ENCODE measurements at places on chromosomes 1 and 21.

DNA sequence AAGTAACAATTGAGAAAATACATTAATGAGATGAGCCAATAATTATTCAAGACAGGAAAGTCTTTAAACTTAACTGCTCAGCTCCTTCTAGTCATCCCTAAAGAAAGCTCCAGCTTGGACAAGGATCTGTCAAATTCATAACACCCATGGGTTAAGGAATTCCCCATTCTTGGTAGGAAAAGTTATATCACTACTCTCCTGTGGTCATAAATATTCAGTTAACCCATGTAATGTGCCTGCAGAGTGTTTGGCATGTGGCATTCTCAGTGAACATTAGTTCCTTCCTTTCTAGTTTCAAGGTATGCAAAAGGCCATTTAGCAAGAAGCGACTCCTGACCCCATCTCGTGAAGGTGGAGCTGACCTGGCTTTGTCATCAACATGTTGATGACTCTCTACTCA lies 76.7 kb upstream of the VCAM1 start:
- DNase-seq, result no peak

DNA sequence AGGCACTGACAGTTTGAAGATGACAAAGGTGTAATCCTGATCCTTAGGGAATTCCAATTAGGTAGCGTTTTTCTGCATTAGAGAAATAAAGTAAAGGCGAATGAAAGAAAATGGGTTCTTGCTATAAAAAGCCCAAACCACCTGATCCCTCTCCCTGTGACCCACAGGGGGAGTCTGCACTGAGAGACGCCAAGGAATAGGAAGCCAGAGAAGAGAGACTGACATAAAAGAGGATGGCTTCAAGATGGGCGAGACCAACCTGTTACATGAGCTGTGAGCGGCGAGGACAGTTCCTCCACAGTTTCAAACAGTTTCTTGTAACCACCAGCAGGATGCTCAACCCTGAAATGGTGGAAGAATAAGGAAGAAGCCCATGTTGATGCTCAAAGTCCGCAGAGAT lies 1.4 kb downstream of the RPE65 start:
- DNase-seq, result no peak

GRCh38 chr1:227917081-227917950 lies 30.4 kb downstream of the WNT9A start:
- DNase-seq, result no peak

GRCh38 chr1:9315411-9316079 lies 22.9 kb downstream of the SPSB1 start:
- peak; percentile 55 for DNase-seq

- no peak for DNase-seq
Measured at GRCh38 chr1:155012026-155012546, 9.5 kb downstream of the ZBTB7B start.

DNA sequence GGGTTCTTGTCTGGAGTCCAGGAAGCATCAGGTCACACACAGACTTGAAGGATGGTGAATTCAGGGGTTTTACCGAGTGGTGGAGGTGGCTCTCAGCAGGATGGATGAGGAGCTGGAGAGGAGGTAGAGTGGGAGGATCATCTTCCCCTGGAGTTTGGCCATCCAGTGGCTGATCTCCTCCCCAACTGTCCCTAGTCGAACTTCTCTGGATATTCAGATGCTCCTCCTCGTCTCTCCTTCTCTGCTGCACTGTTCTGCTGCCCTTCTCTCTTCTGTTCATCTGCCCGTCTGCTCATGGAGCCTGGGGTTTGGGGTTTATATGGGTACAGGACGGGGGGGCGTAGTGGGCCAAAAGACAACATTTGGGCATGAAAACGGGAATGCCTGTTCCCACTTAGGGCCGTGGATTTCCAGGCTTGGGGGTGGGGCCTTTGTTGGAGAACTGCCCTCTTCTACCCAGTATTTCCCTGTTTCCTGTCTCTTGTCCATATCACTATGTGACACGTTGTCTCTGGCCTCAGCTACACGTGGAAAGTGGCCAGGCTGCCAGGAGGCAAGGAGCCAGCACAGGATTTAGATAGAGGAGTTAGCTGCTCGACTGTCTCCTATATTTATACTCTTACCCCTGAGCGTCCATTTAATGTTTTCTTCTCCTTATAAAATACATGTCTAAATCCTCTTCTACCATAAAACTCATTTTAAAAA lies 76.7 kb downstream of the SIPA1L2 start:
- no peak for DNase-seq

GRCh38 chr1:30907481-30908315 lies 860 bp downstream of the SDC3 start:
- no peak for DNase-seq

DNA sequence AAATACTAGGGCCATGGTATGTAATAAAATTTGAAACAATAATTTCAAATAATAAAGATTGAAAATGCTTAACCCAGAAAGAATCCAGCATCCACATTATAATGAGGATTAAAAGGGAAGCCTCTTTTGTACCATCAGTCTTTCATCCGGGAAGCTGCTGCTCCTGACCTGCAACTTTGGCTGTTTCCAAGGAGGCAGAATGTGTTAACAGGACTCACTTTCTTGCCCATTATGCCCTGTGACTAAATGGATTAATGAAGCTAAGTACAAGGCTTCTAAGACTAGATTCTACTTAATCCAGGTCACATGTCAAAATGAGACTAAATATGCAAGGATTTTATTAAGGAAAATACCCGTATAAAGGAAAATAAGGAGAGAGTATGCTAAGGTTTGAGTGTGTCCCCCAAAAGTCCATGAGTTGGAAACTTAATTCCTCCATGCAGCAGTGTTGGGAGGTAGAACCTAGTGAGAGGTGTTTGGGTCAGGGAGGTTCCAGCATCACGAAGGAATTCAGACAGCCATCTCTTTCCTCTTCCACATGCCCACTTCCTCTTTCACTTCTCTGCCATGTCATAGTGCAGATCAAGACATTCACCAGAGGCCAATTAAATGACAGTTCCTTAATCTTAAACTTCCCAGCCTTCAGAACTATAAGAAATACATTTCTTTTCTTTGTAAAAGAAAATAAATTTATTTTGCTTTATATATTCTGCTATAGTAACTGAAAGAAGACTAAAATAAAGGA lies 27.7 kb downstream of the FMO2 start:
- no peak for DNase-seq

DNA sequence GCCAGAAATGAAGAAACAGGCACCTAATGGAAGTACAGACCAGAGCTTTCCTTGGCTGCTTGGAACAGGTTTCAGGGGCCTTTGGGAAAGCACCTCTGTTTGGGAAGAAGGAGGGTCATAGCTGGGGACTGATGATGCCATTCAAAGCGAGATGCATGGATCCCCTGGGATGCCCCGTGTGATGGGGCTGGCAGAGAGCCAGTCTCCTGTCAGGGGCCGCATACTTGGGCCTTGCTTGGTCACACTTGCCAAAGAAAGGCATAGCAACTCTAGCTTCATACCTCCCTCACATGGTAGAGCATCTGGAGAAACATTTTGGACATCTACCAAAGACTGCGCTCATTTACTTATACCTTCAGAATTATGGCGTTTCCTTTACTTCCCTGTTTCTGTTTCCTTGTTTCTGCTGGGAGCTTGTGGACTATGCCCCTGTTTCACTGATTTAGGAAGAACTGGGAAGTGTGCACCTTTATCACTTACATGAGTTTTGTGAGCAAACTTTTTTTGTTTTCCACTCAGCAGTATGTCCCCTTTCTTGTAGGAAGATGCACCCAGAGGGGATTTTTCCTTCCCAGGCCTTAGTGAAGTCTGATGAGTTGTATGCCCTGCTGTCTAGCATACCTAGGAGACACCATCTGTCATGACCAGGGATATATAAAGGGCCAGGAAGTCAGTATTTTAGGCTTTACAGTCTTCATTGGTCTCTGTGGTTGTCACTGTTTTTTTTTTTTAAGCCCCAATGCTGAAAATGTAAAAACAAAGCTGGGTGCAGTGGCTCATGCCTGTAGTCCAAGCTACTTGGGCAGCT lies 19.8 kb upstream of the ST3GAL3 start:
- DNase-seq, result no peak

GRCh38 chr1:48414264-48414663 lies 57.7 kb downstream of the SPATA6 start:
- no peak for DNase-seq

DNA sequence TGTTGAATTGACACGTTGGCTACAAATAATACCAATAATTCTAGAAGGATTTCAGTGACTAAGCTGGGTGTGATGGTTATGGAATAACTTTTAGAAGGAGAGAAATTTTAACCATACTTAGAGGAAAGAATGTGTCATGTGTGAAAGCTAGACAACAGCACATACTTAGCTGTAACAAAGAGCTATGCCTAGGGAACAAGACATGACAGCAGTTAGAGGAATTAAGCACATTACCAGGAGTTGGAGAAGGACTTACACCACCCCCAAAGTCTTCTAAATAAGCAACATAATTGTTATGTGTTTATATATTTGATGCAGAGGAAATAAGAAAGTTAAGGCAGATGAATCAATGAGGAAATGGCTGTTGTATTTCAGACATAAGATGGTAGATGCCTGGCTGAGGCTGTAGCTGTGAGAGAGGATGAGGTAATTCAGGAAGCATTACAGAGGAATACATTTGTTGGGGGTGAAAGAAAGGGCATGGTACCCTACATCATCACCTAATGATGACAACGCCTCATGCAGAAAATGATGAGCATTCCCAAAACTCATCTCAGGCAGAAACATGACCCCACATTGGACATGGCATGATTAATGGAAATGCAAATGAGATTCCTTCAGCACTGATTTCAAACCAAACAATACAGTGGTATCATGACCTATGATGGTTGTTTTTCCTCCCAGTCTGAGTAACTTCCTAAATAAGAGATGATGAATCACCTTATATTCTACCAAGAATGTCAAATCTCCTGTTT lies 211.5 kb downstream of the LHX8 start:
- DNase-seq, result no peak

DNA sequence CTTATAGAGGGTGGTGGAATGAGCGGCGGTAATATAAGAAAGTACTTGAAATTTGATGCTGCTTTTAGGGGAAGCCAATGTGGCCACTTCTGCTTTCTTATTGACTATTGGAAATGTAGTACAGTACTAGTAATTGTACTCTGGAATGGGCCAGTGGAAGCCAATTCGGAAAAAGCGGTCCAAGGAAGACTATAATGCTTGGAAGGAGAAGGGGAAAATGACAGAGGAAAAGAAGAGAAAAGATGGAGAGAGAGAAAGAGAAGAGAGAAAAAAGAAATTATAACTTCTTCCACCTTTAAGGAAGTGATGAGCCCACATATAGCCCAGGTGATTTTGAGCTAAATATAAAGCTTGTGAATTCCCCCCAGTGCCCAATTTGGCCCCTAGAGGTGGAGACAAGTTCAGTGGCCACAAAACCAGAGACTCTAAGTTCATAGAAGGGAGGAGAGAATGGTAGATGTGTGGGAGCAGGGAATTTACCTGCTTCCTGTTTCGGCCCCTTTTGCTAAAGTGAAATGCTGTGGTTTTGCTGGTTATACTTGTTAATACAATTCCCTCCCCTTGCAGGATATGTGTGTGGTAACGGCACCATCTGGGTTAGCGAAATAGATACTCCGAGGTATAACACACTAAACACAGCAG lies 35.7 kb upstream of the DUSP10 start:
- peak; percentile 38 for DNase-seq

DNA sequence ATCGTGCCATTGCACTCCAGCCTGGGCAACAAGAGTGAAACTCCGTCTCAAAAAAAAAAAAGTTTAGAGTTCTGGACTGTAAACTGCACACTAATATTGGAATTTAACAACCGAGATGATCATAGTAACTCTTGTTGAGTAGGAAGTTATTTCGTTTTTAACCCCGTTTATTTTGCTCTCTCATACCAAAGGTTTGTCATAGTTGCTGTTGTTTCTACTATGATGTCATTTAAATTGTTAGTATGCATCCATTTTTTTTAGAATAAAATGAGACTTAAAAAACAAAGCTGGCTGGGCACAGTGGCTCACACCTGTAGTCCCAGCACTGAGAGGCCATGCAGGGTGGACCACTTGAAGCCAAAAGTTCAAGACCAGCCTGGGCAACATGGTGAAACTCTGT lies 49.3 kb downstream of the DOP1B start:
- no peak for DNase-seq

- DNase-seq, result no peak
Measured at GRCh38 chr1:167630568-167631385, 745 bp downstream of the RCSD1 start.

- DNase-seq, result no peak
Measured at GRCh38 chr1:94142583-94142982, 21.6 kb upstream of the ABCA4 start.

DNA sequence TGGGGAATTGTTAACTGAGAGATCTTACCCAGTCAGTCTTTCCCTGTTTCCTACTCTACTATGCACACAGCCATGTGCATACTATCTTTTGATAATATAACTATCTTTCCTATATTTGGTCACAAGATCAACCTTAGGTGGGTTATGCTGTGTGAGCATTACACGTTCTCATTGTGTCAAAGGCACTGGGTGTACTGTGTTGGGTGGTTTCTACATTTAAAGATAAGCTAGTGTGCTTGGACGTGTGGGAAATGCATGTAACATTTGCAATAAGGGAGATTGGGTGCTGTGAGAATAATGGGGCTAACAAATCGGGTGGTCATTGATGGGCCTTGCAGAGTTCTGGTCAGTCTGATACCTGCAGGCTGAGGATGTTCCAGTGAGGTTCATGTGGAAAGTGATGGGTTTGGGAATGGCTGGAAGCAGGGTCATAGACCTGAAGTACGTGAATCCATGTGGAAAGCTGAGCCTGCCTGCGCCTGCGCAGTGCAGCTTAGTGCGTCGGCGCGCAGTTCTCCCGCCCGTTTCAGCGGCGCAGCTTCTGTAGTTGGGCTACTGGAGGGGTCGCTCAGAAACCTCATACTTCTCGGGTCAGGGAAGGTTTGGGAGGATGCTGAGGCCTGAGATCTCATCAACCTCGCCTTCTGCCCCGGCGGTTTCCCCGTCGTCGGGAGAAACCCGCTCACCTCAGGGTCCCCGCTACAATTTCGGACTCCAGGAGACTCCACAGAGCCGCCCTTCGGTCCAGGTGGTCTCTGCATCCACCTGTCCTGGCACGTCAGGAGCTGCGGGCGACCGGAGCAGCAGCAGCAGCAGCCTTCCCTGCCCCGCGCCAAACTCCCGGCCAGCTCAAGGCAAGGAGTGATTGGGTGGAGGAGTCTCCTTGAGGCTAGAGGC lies at the start of gene MSH4:
MSH4 (plus strand) TSS at position 507 of the 897 bp plus-strand sequence; CDS start at position 611, 104 bp downstream.
- DNase-seq, result peak; percentile 22

DNA sequence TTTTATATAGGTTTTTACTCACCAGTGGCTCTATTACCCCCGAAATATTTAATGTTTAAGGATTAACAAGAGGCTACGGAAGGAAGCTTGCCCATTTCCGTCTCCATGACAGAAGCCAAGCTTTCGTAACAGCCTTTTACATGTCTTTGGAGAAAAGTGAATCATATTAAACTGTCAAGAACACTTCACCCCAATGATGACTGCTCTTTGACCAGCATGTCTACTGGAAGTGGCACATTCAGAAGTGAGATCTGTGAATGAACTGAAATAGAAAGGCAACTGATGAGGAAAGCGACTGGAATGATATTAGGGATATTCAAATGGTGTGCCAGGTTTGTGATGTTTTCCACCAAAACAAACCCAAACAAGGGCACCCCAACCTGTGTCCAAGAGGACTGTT lies 8.5 kb upstream of the PRDM15 start:
- DNase-seq, result no peak

GRCh38 chr1:14148526-14148925 lies 448.5 kb downstream of the PRDM2 start:
- DNase-seq, result no peak

Measured in stimulated activated CD4-positive, alpha-beta T cell treated with anti-CD3 and anti-CD28 coated beads, Interleukin-4, amount 100 ng/mL, for 48 hours (primary cell).